Stimulated activated CD8-positive, alpha-beta memory T cell treated with anti-CD3 and anti-CD28 coated beads, Interleukin-7, amount 100 ng/mL, for 1 hour (primary cell): ENCODE measurements at places on chromosomes 3 and 15.

DNA sequence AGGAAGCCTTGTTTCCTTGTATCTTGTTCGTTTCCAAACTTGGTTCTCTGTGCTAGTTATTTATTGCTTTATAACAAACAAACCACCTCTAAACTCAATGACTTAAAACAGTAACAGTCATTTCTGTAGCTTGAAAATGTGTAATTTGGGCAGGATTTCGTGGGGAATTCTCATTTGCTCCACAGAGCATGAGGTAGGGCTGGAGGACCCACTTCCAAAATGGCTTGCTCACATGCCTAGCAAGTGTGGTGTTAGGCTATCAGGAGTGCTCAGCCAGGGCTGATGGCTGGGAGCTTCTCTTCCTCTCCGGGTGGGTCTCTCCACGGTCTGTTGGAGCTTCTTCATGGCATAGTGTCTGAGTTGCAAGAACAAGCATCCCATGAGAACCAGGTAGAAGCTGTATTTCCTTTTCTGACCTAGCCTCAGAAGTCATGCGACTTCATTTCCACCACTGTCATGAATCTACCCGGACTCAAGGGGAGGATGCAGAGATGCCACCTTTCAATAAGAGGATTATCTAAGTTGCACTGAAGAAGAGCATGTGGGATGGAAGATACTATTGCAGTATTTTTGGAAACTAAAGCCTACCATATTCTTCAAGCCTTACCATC lies 8.2 kb upstream of the TNIK start:
- DNase-seq, result no peak

DNA sequence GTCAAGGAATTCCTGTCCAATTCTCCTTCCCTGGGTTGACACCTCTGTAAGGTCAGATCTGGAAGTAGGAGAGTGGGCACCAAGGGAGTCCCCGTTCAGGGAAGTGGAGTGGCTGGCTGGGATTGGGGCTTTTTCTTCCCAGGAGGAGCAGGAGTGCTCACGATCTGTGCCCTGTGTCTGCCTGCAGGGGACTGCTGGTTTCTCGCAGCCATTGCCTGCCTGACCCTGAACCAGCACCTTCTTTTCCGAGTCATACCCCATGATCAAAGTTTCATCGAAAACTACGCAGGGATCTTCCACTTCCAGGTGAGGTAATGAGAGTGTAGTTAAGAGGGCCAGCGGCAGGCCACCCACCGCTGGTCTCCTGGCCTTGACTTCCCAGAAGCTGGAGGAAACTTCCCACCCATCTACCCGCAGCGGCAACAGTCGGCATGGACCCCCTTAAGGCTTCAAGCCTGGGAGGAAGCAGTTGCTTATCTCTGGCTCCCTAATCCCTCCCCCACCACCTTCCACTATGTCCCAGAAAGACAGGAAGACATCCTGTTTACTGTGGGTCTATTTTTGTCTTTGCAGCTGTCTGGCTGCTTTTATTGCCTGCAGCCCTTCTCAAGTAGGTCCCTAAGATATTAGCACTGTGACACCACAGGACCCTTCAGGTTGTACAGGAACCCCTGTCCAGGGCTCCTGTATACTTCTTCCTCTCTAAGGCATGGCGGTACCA lies 26.8 kb downstream of the CAPN3 start:
- no peak for DNase-seq

GRCh38 chr3:135007607-135008006 lies 212.5 kb downstream of the EPHB1 start:
- DNase-seq, result no peak

DNA sequence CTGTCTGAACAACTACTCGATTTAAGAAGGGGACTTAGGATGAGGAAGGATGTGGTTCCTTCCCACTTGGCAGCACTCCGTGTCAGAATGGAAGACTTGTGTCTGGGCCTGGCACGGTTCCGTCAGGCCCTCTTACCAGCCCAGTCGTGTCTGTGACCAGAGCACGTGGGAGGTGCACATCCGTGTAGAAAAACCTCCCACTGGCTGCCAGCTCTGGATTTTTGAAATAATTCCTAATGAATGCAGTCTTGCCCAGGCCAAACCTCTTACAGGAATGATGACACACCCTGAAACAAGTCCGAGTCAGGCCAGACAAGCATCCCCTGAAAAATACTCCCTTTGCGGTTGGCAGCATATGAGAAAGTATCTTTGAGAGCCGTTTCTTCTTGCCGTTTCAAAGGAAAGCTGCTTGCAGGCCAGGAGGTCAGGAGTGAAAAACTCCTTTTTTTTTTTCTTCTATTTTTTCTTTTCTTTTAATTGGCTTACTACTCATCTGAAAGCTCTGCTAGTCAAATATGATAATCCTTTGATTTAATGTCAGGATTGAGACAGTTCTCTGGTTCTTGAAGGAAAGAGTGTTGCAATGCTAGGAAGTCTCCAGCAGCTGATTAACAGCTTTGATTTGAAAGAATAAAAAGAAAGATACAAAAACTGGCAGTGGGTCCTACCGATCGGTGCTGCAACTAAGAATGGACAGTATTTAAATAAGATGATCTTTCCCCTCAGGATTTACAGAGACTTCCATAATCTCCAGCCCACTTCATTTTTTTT lies 19.8 kb downstream of the IL1RAP start:
- no peak for DNase-seq

DNA sequence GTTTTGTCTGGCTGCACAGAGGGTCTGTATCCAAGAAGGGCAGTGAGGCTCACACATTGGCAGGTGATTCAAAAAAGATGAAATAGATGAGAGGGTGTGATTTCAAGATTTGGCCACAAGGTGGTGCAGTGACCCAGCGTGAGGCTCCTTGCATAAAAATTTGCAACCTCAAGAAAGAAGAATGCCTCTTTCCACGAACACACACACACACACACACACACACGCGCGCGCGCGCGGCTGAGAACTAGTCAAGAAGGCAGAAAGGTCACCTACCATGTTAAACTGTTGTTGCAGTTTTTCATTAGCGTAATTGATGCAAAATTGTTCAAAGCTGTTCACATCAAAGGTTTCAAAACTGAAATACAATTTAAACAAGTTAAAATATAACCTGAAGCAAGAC lies 39.2 kb downstream of the MYO5C start:
- peak; percentile 62 for DNase-seq

- no peak for DNase-seq
These were observed 22.9 kb upstream of the SLC4A7 start for GRCh38 chr3:27507111-27507510.

DNA sequence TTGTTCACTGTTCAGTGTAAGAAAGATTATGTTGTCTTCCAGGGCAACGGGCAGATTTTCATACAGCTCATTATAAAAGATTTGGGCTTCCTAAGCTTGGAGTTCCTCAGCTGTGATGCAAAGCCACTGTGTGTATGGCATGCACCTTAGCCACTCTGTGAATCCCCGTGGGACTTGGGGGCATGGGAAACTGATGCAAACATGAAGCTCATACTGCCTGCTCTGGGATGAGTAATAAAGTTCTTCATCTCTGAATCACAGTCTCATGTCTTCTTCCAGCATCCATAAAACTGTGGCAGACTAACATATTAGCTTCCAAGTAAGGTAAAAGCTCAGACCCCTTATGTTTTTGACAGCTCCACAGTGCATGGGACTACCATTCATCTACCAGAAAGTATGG lies 154.3 kb upstream of the RORA start:
- no peak for DNase-seq

DNA sequence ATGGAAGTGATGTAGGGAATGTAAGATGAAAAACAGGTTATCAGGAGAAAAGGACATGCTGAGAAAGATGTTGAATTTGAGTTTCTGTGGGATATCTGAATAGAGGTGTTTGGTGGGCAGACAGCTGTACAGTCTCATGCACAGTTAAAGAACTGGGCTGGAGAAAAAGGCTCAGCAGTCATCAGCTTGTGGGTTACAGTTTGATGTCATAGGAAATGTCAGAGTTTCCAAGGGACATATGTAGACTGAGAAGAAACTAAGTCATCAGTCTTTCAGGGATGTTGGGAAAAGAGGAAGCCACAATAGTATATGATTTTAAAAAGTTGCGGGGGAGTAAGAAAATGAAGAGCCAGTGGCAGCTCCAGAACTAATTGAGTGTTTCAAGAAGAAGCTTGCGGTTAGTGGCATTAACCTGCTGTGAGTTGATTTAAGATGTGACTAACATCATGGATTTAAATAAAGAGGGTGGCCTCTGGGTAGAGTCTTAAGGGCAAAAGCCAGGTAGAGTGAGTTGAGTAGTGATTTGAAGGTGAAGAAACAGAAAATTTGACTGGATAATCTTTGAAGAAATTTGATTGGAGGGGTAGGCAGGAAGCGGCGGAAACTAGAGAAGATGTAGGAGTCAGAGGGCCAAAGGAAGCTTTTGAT lies 24.6 kb downstream of the GORASP1 start:
- DNase-seq, result no peak

DNA sequence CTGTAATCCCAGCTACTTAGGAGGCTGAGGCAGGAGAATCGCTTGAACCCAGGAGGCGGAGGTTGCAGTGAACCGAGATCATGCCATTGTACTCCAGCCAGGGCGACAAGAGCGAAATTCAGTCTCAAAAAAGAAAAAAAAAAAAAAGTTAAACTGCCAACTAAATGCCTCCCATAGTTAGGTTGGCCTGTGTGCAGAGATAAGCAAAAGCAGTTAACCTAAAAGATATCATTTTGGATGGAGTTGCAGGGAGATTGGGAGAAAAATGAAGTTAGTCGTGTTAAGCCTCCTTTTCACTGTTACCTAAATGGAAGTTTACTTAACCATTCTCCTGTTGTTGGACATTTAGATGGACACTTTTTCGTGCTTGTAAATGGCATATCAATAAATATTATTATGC lies 11.4 kb upstream of the FETUB start:
- no peak for DNase-seq

DNA sequence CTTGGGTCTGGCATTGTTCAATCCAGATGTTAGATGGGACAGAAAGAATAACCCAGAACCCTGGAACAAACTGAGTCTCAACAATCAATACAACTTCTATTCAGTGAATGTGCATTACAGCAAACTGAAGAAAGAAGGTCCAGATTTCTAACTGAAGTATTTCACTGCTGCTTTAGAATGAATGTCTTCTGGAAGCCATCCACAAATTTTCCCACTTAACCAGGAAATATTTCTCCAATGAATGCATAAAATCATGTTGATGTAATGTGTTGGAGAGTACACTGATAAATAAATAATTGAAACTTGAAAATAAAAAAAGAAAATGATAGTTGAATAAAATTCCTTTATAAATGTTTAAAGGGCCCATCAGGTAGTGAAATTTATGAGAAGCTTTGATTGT lies 658.6 kb downstream of the ZBBX start:
- DNase-seq, result no peak
